NCI-H1105 (cell line): ENCODE measurements at places on chromosomes 11 and 22.

DNA sequence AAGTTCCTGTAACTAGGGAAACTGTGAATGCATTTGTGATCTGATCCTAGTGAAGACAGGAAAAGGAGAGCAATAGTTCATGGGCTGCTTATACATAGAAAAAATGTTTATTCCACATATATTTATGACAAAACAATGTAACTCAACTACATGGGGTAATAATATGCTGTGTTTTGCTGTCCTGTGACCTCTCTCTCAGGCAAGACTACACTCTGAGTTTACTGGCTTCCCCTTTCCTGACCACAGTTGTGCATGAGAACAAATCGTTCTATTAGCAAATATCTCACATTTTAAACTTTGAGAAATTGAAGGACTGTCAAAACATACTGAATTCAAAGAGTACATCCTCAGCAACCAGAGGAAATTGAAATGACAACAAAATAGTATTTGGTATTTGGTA, 161.9 kb upstream of the TRPC6 start:
- DNase-seq = no peak

DNA sequence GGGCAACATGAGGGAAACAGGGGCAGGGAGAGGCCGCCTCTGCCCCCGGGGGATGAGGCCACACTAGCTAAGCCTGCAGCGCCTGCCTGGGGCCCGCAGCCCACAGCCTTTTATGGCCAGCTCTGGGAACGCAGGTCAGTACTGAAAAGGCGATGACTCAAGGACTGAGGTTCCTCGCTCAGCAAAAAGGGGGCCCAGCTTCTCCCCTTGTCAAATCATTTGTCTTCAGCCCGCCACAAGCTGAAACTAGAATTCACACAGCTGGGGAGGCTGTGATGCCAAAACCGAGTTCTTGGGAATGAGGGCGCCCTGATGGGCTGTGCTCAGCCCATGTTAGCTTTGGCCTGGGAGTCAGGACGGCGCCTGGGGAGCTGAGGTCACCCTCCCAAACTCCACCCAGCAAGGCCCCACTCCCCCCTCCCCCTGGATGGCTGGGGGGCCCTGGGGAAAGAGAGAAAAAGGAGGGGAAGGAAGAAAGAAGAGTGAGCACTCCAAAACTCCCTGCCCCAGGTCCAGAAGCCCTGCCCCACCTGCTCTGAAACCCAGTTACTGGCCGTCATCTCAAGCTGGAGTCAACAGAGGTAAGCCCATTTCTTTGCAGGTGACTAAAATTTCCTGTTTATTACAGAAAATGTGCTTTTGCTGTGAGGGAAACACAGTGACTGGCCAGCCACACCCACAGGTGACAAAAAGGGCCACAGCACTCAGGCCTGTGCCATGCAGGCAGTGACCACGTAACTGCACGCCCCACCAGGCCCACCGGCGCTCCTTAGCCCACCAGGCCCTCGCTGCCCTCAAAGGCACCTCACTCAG, 13.7 kb downstream of the EHD1 start:
- no peak for DNase-seq

GRCh38 chr11:18836417-18836816, 44.8 kb upstream of the PTPN5 start:
- DNase-seq = no peak

GRCh38 chr22:28921585-28921879, 38.2 kb downstream of the ZNRF3 start:
- no peak for DNase-seq

- DNase-seq = no peak
These were observed 15.4 kb downstream of the SCUBE2 start for GRCh38 chr11:9076046-9076445.

DNA sequence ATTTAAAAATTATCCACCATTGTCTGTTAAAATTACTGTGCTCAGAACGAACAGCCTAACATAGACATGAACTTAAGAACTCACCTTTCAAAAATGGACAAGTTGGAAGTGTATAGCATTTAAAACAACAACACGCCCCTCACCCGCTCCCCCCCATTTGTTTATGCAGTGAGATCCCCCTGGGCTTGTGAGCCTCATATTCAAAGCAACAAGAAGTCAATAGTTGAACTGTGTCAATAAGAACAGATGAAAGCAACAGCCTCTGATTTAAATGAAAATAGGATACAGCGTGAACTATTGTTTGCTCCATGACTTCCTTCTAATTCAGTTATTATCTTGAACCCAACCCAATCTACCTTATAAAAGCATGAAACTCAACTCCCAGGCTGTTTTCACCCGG, 314.2 kb downstream of the BLID start:
- no peak for DNase-seq

DNA sequence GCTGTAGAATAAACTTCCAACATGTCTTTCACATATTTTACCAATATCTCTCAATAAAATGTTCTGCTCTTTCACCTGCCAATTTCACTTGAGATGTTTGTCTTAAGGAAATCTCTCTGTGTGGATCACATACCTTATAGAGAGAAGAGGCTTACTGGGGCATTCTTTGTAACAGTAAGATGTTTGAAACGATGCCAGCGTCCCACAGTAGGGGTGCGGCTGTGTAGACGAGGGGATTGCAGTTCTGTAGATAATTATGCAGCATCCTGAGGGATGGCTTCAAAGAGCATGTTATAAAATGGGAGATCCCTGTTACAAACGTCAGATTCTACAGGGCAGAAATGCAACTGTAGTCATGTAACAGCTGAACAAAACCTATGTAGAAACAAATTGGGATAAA, 200.0 kb downstream of the TBC1D22A start:
- no peak for DNase-seq

- DNase-seq = no peak
These were observed 48.7 kb downstream of the CWC15 start for GRCh38 chr11:94924612-94925011.

- DNase-seq = no peak
These were observed 191.6 kb downstream of the IGLL1 start for GRCh38 chr22:23388517-23388890.

DNA sequence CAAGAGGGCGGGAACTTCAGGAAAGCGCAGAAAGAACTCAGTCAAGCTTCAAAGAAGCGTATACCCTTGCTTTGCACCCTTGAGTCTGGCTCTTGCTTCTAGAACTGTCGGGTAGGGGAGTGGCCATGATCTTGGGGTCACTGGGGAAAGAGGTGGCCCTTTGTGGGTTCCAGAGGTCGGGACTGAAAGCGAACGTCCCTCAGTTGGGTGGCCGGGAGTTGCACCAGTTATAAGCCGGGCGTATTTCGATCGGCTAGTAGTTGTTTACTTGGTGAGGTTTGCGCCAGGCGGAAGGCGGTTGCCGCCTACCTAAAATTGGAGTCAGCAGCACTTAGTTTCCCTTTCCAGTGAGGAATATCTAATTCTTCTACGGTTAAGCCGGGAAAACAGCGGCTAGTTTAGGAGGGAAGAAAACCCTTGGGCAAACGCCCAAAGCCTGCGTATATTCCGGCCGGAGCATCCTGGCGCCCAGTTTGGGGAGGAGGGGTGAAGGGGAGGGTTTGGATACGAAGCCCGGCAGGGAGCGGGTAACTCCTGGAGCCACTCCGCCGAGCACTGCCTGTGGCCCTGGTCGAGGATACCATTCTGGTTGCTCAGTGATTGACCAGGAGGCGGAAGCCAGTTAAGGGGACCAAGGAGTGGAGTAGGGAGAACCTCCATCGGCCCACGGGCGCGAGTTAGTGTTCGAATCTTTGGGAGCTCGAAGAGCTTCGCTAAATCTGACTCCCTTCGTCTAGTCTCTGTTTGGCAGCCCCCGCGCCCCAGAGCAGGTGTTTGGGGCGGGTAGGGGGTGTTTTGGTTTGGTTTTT, 807 bp upstream of the WT1 start:
- no peak for DNase-seq

DNA sequence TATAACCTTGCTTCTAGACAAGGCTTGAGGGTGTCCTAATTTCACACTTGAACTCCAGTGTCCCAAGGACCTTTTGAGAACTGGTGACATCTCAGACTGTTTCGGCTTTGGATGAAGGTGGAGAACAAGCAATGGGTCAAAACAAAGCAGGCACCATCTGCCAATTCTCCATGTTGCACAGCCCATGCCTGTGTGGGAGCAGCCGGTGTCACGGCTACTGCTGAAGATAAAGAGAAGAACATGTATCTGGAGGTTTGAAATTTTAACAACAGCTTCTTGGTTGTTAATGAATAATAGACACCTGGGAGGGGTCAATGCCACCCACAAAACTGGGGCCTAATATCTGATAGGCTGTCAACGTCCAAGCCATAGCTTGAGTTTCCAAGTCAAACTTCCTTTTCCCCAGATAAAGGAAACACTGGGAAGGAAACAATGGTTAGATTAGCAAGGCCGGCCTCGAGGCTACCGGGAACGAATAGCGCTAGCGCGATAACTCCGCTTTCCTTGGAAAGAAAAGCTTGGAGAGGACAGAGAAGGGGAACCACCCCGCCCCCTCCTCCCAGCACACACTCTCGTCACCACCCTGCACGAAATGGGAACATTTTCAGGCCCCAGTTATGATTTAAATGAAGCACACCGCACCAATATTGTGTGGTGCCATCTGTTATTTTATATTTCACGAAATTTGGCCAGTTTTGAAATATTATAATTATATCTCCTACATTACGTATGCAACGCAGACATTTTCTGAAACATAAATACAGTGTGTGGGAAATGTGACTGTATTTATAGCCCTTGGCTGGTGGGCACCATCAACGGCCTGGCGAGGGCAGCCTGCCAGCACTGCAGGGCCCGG, 21.8 kb upstream of the OPCML start:
- DNase-seq = no peak

GRCh38 chr22:23401111-23401909, 178.8 kb downstream of the IGLL1 start:
- no peak for DNase-seq

DNA sequence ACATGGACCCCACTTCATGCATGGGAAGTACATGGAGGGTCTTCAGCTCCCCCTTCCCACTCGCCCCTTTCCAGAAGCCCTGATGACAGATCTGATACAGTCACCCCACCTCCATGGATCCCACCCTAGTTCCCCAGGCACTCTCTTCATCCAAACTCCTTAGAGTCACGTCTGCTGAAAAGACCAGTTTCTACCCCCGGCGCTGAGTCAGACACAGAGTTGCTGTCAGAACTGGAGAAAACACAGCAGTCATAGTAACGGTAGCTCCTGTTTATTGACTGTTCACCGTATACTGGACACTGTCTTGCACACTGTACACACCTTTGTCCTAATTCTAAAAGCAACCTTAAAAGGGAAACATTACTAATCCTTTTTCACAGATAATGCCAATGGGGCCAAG, 29.1 kb downstream of the DRD2 start:
- DNase-seq = no peak

DNA sequence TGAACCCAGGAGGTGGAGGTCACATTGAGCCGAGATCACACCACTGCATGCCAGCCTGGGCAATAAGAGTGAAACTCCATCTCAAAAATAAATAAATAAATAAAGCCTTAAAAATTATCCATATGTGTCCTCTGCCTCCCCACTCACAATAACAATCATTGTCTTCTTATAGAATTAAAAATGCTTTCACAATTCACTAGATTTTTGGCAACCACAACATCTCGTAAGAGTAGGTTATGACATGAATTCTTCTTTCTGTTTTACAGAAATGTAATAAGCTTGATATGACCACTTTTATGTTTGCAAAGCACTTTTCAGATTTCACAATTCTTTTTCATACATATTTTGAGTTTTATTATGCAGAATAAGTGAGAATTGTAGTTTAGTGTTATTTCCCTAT, 54.5 kb upstream of the HSPA8 start:
- DNase-seq = no peak

DNA sequence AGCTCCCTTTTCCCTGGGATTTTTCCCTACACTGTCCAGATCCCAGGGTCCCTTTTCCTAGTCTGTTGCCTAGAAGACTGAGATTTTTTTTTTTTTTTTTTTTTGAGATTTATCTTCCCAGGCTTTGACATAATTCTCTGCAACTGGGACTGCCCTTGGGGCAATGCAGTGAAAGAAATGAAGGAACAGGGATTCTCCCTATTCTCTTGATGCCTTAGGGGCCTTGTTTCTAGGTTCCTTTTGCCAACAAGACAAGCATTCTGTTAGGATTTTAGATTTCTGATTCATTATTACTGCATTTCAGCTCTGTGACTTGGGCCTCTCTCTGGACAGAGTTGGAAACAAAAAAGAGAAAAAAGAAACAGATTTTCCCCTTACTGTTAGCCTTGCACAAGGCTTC, 47.3 kb downstream of the QSER1 start:
- DNase-seq = no peak

DNA sequence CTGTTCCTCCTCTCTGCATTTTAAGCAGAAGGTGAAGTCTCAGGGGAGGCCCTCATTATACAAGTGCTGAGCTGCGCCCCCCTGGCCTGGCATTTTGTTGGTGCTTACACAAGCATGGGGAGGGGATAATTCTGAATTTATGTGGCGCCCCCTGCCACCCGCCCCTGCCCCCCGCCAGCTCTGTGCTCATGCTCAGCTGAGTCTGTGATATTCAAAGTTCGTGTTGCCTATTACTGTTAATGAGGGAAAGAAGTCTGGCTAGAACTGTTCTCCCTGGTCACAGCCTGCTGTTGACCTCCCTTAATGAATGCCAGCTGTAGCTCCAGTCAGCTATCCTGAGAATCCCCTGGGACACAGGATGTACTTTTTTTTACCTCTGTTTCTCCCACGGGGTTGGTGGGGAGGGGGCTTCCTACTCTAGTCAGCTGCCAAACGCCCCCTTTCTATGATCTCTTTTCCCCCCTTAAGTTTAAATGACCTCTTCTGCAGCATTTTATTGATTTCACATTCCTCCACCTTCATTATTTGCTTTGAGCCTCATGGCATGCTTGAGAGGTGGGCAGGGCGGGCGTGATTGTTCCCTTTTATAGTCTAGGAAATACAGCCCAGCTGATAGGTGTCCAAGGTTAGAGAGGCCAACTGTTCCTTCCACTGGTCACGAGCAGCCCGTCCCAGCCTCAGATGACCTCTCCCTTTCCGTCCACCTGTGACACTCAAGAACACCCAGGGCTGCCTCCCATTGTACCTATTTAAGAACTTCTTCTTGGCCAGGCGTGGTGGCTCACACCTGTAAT, 12.2 kb downstream of the USP2 start:
- DNase-seq = no peak

- no peak for DNase-seq
These were observed 77.4 kb downstream of the MS4A13 start for GRCh38 chr11:60592601-60593000.
